ENCODE measurements at places on chromosomes 3 and 15.

DNA sequence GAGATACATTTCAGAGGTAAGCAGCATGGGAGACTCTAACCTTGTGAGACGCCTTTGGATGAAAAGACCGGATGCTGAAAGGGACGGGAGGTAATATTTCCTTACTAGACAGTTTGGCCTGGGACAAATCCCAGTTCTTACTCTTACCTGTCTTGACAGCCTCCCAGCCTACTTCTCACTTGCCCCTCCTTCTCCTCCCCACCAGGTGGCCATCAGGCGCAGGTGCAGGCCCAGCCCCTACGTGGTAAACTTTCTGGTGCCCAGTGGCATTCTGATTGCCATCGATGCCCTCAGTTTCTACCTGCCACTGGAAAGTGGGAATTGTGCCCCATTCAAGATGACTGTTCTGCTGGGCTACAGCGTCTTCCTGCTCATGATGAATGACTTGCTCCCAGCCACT is 6.3 kb downstream of the HTR3D start:
- DNase-seq: no peak

DNA sequence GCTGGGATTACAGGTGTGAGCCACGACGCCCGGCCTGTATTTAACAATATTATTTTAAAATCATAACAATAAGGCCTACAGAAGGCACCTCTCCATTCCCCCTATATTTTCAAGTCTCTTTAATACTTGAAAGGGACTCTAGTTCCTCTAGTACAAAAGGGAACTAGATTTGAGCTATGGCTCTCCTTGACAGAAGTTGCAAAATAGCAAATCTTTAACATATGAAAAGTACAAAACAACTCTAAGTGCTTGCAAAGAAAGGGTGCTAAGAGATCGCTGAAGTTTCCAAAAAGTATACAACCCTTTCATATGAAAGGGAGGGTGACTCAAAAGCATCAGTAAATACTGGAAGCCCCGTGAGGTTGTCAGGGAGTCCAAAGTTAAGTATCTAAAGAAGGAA is 23.8 kb downstream of the AP3S2 start:
- DNase-seq: no peak

DNA sequence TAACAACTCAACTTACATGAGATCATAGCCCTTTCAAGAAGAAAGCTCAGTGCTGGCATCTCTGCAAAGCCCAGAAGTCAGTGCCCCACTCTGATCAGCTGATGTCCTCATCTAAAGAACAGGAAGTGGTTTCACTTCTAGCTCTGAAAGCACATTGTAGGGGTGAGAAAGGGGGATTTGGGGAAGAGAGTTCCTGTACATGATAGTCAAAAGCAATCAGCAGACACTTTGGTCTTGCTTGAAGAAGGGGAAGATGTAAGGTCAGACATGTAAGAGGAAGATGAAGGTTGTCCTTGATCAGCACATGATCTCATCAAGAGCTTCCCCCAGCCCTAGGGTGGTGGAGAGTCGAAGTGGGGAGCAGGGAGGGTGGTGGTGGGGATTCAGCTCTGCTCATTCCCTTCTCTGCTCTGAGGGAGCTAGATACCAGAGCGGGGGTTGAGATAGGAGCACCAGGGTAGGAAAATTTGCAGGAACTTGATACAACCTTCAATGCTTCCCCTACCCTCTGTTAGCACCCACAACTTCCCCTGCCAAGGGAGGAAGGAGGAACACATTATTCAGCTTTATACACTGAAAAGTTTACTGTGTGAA is 76.4 kb upstream of the ETV5 start:
- DNase-seq: no peak

DNA sequence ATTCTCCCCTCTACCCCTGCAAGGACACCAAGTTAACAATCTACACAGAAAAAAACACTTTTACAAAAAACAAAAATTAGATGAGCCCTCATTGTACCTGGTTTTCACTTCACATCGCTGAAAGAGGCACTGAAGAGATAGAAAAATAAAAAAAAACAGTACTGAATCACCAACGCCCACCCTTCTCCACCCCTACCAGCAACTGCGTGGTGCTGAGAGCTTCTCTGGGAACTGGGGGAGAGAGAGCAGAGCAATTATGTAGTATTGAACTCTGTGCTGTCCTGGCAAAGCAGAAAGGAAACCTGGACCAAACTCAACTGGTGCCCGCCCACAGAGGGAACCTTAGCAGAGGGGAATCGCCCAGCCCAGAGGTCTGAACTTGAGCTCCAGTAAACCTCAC is 44.6 kb downstream of the WDR49 start:
- DNase-seq: no peak

DNA sequence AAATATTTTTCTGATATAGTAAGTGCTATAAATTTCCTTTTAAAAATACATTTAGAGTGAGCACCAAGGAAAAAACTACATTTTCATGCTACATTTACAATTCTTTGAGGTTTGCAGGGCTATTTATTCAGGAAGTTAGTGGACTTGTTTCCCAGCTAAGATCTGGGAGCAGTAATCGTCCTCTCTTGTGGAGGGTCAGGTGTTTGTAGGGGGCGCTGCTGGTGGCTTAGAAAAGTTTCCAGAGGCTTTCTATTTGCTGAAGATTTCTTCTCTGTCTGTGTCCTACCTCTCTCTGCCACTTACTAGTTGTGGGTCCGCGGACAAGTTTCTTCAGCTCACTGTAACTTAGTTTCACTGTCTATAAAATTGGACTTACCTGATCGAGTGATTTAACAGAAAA is 163.9 kb downstream of the PEX5L start:
- DNase-seq: no peak
